ENCODE measurements at places on chromosomes 2 and 18.

GRCh38 chr18:24791751-24792545 is 331.5 kb downstream of the HRH4 start:
- DNase-seq: peak; percentile 4

DNA sequence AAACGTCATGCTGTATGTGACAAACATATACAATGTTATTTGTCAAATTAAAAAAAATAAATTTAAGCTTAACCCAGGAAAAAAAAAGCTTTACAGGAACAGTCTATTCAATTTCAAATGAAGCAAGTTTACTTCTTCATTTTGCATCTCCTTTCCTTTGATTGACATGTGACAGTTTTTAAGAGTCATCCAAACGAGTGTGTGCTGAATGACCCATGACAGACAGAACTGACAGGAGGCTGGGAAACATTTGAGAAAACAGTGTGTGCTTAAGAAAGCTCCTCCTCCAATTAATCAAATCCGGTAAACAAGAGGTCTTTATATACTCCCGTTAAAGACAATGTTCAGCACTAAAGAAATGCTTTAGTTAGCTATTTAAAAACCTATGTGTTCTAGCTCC is 177.7 kb downstream of the SRBD1 start:
- DNase-seq: no peak

GRCh38 chr18:30333310-30333709 is 709.2 kb downstream of the DSC3 start:
- DNase-seq: no peak

DNA sequence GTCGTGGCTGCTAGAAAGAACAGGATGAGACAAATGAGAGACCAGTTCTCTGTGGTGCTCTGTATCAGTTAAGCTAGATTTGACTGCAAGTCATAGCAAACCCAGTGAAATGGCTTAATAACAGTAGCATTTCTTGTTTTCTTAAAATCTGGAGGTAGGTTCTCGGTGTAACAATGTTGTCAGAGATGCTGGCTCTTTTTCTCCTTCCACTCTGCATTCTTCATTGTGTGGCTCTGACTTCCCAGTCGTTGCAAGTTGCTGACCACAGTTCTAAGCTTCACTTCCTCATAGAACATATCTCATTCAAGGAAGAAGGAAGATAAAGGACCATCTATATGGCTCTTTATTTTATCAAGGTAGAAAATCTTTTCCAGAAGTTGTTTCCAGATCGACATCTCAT is 7.9 kb upstream of the CKAP2L start:
- DNase-seq: no peak

- DNase-seq: no peak
These were observed 88.6 kb downstream of the KCNH7 start for GRCh38 chr2:162749994-162750393.

- no peak for DNase-seq
These were observed 110.6 kb upstream of the IL1R2 start for GRCh38 chr2:101881131-101881530.

DNA sequence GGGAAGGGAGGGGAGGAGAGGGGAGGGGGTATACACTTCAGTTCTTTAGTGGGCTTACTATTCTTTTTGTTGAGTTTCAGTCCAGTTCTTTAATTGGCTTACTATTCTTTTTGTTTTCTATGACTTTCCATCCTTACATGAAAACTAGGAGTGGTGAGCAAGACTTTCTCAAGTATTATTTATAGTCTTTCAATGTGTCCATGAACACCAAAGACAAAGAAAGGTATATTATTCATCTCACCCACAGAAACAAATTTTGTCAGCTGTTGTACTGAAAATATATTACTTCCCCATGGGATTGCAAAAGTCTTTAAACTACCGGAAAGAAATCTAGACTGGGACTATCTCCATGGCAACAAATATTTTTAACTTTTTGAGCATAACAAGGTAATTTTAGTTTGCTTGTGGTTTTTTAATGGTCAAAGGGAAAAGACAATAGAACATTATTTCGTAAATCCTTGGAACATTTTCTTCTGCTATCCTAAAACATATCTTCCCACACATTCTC is 17.6 kb downstream of the ADAM17 start:
- no peak for DNase-seq

GRCh38 chr2:185578322-185578721 is 160.3 kb upstream of the FSIP2 start:
- DNase-seq: no peak

GRCh38 chr2:59892398-59892797 is 661.1 kb downstream of the BCL11A start:
- DNase-seq: no peak

- DNase-seq: no peak
These were observed 246.0 kb downstream of the LDLRAD4 start for GRCh38 chr18:13464432-13465123.

- DNase-seq: no peak
These were observed 53.5 kb downstream of the SLC4A1AP start for GRCh38 chr2:27717070-27717795.

- no peak for DNase-seq
These were observed 853.9 kb downstream of the LRRTM4 start for GRCh38 chr2:76668279-76668678.

GRCh38 chr18:62933261-62933887 is 218.0 kb downstream of the PHLPP1 start:
- DNase-seq: no peak

DNA sequence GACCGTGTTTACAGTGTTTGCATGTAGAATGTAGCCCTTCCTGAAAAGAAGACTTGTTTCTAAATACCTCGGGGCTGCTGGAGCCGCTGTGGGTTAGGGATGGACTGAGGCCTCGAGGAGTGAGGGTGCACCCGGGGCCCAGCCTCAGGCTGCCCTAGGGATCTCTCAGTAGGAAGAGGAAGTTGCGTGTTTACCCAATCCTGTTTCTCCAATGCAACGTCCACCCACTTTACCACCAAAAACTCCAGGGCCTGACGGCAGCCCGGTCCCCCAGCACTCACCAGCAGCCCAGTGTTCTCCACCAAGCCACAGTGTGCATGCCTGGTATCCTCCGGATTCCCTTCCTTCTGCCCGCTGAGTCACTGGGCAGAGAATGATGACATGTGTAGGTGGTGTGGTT is 255.8 kb downstream of the GLI2 start:
- no peak for DNase-seq

- no peak for DNase-seq
These were observed 48.7 kb upstream of the PDK1 start for GRCh38 chr2:172507199-172507598.

- no peak for DNase-seq
These were observed 255.9 kb upstream of the MYT1L start for GRCh38 chr2:2586931-2587330.
